Activated CD4-positive, alpha-beta T cell treated with anti-CD3 and anti-CD28 coated beads, Interleukin-2, amount 50 U/mL, for 48 hours (primary cell): ENCODE measurements at places on chromosomes 1 and 21.

- DNase-seq = no peak
Observed at GRCh38 chr21:14877581-14878228, 187.1 kb downstream of the NRIP1 start.

DNA sequence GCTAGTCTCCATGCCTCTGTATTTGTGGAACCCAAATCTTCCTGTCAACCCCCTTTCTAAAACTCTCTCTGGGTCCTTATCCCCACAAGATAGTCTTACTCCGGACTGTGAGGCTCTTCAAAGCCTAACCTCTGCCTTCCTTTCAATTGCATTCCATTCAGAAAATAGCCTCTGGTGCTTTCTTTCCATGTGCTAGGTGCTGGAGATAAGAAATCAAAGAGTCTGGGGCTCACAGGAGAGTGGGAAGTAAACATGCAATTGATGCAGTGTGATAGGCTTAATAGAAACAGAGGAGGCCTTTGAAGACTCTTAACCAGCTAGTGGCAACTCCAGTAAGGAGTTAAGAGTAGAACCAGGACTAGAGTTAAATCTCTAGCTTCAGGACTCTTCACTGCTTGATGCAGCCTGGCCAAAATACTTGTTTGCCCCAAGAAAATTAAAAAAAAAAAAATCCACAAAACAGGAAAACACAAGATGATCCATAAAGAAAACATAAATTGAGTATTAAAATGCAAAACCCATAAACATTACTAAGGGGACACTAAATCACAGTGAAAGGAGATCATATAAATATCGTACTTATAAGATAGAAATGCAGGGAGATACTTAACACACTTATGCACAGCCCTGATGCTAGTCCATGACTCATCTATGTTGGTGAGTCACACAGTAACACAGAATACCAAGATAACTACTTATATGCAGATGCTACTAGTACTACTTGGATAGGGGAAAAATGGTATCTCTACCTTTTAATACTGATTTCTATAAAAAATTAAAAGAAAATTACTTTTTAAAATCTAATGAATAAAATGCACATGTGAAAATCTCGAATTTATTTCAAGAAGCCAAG, 341.5 kb downstream of the KCNH1 start:
- no peak for DNase-seq

GRCh38 chr1:61724506-61724812, 482 bp downstream of the TM2D1 start:
- DNase-seq = no peak

DNA sequence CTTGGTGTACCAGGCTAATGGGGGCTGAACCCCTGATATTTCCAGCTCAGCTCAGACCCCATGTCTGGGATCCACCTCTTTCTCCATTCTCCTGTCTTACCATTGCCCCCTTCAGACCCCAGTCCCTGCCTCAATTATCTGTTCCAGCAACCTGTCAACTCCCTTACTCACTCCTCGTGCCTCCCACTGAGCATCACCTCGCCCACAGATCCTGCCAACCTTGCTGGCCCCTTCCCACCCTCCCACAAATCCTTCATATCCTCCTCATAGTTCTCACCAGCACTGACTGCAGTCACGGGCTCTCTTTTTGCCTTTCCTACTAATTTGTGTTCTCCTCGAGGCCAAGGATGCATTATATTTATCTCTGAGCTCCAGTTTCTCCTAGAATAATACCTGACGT, 62.9 kb downstream of the TMEM53 start:
- no peak for DNase-seq

GRCh38 chr1:202397256-202397655, 48.8 kb downstream of the PPP1R12B start:
- no peak for DNase-seq

DNA sequence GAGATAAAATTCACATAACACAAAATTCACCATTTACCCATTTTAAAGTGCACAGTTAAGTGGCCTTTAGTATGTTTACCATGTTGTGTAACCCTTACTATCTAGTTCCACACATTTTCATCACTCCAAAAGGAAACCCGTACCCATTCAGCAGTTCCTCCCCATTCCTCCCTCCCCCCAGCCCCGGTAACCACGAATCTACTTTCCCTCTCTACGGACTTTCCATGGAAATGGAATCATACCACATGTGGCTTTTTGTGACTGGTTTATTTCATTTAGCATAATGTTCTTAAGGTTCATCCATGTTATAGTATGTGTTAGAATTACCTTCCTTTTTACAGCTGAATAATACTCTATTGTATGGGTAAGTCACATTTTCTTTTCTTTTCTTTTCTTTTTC, 10.9 kb downstream of the DOP1B start:
- no peak for DNase-seq

DNA sequence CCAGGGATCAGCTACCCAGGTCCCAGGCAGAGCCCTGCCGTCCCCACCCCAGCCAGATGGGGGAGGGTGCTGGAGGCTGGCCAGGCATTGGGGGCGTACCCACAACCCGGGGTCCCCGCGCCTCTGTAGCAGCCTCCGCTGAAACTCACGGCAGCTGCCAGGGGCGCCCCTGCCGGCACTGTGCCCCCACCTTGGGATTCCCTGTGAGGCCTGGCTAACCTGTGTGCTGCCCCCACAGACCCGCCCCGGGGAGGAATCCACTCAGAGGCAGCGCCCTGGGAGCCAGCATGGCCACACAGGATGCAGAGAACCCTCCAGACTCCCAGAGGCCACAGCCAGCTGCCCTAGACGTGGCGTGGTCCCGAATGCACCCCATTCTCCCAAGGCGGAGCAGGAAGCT, 3.8 kb downstream of the DVL1 start:
- no peak for DNase-seq

DNA sequence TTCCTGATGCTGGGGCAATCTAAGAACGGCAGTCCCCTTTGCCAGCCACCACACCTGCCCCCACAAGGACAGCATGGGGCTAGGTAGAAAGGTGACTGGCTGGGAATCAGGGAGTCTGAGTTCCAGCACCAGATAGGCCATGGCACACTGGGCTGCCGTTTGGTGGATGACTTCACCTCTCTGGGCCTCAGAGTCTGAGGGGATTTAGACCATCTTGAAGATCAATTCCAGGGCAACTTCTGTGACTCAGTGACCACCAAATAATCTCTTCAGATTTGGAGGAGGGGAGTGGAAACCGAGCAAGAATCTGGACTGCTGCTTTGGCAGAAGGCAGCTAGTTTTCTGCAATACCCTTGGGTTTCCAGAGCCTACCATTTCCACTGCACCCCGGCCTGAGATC, 92.1 kb upstream of the EDN2 start:
- peak; percentile 3 for DNase-seq

DNA sequence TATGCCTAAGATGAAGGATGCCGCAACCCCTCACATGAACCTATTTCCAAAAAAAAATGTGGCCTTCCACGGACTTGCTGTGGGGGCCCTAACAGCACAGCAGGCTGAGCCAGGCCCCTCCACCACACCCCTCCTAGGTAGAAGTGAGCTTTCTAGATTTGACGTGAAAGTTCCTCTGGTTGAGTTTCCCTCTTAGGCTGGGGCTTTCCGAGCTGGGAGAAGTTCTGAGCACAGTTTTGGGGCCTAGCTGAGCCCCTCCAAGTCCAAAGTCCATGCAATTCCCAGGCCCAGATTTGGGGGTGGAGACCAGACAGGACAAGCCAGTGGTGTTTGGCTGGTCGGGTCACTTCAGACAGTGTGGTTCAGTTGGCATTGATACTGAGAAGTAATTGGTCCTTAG, 13.8 kb upstream of the PHLDA3 start:
- no peak for DNase-seq

- DNase-seq = no peak
Observed at GRCh38 chr1:73066866-73067265, 784.5 kb upstream of the NEGR1 start.

DNA sequence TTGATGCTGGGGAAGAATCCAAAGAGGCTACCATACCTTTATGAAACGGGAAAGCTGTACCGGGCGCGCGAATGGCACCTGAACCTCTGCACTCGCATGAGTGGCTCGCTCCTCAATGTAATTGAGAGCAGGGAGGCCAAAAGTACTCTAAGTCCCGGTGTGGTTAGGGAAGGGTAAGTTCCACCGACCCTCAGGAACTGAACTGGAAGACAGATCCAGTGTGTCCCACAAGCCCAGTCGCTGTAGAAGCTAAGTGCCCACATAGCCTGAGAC, 1.0 kb downstream of the GATAD2B start:
- no peak for DNase-seq

- DNase-seq = no peak
Observed at GRCh38 chr1:228011721-228012311, 5.0 kb downstream of the WNT3A start.

GRCh38 chr1:237789619-237790018, 101.1 kb downstream of the ZP4 start:
- no peak for DNase-seq

GRCh38 chr1:37765916-37766664, 1.2 kb upstream of the EPHA10 start:
- peak; percentile 17 for DNase-seq

- DNase-seq = no peak
Observed at GRCh38 chr1:234719454-234720251, 109.7 kb upstream of the IRF2BP2 start.

DNA sequence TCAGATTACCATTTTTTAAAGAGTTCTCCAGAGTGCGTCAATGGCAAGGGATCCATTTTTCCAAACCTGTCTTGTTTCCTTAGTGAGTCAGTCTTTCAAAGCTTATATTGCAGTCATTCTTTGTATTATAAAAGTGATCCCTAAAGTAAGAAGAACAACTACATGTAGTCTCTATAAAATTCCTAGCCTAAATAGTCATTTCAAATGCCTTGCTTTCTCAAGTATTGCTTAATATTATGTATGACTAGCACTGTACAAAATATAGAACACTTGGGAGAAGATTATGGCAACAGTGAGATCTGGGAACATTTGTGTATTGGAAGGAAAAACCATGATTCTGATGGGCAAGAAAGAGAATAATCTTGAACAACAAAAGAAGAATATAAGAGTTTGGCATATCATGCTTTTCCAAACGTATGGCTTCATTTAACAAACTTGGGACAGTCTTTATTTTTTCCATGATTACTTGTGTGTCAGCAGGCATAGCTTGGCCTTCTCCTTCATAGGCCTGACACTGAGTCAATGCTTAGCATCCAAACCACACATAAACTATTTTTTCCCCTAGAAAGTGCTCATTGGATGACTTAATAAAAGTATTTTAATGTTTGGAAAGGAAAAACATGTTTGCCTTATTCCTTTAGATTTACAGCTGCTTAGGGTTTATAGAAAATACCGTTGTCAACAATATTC, 547.4 kb downstream of the LTN1 start:
- no peak for DNase-seq

- no peak for DNase-seq
Observed at GRCh38 chr1:221188458-221188857, 309.2 kb downstream of the HLX start.

GRCh38 chr1:119226913-119227312, 86.5 kb upstream of the WARS2 start:
- no peak for DNase-seq

- no peak for DNase-seq
Observed at GRCh38 chr1:37255868-37256267, 218.5 kb upstream of the ZC3H12A start.

DNA sequence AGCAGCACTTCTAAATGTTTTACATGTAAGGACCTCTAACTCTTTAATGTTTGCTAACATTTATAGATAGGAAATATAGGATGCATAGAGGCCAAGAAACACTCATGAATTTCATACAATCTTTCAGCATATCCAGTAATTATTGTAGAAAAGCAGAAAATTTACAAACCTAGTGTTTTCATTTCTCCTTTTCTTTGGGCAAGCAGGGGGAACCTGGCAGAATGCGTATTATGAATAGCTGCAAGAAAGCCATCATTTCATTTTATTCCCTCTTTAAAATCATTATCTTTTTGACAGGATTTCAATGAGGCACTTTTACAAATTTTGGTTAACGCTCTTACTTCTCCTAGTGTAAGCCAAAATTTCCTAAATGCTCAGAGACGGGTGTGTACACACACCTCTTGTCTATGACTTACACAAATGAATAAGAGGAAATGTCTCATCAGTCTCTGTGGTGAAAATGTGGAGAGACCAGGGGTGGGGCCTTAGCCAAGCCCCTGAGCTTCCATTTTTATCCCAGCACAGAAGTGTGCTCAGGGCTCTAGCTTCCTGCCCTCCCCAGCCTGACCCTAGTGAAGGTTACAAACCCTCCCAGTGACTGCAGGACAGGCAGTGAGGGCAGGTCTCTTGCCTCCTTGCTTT, 91.6 kb downstream of the LRRC8C start:
- peak; percentile 70 for DNase-seq

- DNase-seq = no peak
Observed at GRCh38 chr1:231508941-231509340, 19.5 kb upstream of the TSNAX start.

GRCh38 chr21:26125433-26126167, 45.0 kb downstream of the APP start:
- DNase-seq = no peak

DNA sequence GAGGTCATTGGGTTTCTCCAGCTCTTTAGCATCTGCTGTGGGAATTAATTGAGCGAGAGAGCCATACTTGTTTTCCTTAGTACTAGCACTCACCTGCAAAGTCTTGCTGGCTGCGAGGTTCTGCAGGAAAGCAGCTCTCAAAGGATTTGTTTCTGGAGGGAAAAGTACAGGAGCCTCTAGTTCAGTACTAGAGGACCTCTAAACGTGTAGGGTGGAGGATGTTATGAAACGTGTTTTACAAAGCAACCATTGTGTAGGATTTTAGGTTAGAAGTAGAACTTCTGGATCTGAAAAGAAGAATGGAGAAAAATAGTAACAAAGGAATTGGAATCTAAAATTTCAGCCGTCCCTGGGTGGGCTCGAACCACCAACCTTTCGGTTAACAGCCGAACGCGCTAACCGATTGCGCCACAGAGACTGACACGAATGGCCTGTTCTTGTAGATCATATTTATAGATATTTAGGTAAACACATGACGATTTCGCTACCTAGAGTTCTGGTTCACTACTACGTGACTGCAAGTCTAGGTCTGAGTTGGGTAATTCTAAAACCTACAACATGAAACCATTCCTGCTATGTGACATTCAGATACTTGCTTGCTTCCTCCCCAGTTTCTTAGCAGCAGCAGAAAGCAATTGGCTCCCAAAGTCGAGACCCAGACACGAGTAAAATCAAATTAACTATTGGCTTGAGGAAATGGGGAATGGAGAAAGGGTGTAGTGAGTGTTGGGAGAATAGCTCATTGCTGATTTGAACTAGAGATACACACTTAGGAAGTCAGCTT, 60.2 kb upstream of the CFAP126 start:
- DNase-seq = peak; percentile 59

DNA sequence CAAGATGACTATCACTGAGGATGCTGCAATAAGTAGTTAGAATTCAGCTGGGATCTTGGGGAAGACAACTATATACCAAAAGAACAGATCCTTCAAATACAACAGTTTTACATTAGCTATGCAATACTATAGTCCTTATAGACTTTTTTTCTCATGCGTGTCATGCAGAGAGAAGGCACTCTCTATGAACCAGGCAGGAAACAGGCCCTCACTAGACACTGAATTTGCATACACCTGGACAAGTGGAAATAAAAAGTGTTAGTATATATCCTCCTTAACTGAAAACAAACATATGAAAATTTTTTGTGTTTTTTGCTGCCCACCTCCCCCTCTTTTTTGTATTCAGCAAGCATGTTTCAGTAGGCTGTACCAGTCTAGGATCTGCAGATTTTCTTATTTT, 29.9 kb downstream of the TMCO1 start:
- no peak for DNase-seq

- DNase-seq = no peak
Observed at GRCh38 chr1:26096471-26096870, 15.2 kb upstream of the PDIK1L start.

- no peak for DNase-seq
Observed at GRCh38 chr1:115534106-115534505, 107.7 kb upstream of the VANGL1 start.
